ENCODE measurements at places on chromosomes 2 and 18. TPM values are rescaled to one million over a fixed set of nuclear protein-coding genes. Genes with fewer than 3 reads are reported as not detected.
A peak's percentile ranks its signal among the peaks of the same experiment; 100 is the strongest.

- H3K36me3 ChIP-seq: peaks cover 2% of the 10 kb centered on the region
- H3K27ac ChIP-seq: no peak overlapping the region
- H3K27me3 ChIP-seq: peaks cover 85% of the 10 kb centered on the region
- peak; percentile 77 for DNase-seq
- H3K4me3 ChIP-seq: peak overlapping the region; percentile 77
Observed at GRCh38 chr2:170815746-170816503, 762 bp upstream of the GAD1 start.

DNA sequence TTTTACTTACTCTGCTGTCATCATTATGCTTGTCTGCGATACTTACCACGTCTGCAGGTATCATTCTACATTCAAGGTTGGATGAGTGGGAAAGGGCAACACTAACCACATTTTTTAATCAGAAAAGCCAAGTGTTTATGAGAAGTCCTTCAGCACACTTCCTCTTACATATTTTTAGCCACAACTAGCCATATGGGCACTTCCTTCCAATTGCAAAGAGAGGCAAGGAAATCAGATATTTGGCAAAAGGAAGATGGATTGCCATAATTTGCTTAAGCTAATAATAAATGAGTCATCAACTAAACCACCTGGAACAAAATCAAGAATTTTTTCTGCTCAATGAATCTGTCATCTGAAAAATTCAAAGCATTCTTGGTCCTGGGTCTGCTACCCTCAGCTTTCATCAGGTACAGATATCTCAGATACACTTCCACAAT, 16.7 kb upstream of the MRO start:
- DNase-seq: no peak
- no peak overlapping the region for H3K4me3 ChIP-seq
- peaks cover 7% of the 10 kb centered on the region for H3K4me1 ChIP-seq
- H3K27ac ChIP-seq: no peak overlapping the region

The HOXD12 gene
- not detected for total RNA-seq

DNA sequence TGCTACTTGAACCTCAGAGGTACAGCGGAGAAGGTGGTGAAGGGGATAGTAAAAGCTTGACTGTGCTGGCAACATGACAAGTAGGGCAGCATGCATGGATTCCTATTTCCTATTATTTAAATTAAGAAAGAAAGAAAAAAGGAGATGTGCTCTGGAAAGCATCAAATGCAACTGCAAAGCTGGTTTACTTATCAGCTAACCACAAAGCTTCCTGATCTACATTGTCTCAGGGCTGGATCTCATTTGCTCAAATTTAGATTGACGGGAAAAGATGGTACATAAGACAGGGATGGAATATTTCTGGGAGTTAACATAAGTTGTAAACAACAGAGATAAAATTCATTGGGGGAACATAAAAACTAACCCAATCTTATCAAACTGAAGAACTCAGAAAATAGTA, 178.0 kb downstream of the RIT2 start:
- no peak for DNase-seq
- H3K27ac ChIP-seq: no peak overlapping the region
- no peak overlapping the region for H3K4me3 ChIP-seq
- H3K36me3 ChIP-seq: no peaks in the 10 kb centered on the region
- no peaks in the 10 kb centered on the region for H3K27me3 ChIP-seq
- no peaks in the 10 kb centered on the region for H3K4me1 ChIP-seq

The PLB1 gene
- 1.0 TPM for total RNA-seq

GRCh38 chr2:182496596-182496995, 69.8 kb upstream of the PDE1A start:
- H3K36me3 ChIP-seq: no peaks in the 10 kb centered on the region
- no peaks in the 10 kb centered on the region for H3K27me3 ChIP-seq
- H3K4me3 ChIP-seq: no peak overlapping the region

The SERPINB4 gene
- total RNA-seq: not detected

DNA sequence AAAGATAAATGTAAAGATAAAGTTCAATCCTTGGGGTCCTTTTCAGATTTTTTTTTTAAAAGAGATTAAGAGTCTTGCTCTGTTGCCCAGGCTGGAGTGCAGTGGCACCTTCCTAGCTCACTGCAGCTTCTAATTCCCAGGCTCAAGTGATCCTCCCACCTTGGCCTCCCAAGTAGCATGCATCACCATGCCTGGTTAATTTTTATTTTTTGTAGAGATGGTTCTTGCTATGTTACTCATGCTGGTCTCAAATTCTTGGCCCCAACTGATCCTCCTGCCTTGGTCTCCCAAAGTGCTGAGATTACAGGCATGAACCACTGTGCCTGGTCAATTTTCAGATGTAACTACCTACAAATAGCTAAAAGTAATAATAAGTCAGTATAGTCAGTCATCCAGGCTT, 21.1 kb downstream of the NFE2L2 start:
- H3K27ac ChIP-seq: no peak overlapping the region
- H3K36me3 ChIP-seq: peaks cover 33% of the 10 kb centered on the region
- peaks cover 70% of the 10 kb centered on the region for H3K4me1 ChIP-seq
- no peak overlapping the region for H3K4me3 ChIP-seq
